Activated naive CD4-positive, alpha-beta T cell treated with Interleukin-2 at 50 U/mL for 16 hours (primary cell): ENCODE measurements at places on chromosomes 3 and 15.

- DNase-seq = no peak
These were observed 58.9 kb upstream of the DAZL start for GRCh38 chr3:16663854-16664712.

GRCh38 chr3:11482021-11482420 lies 161.7 kb downstream of the VGLL4 start:
- DNase-seq = no peak

GRCh38 chr15:86659724-86660411 lies 580.2 kb downstream of the AGBL1 start:
- no peak for DNase-seq

DNA sequence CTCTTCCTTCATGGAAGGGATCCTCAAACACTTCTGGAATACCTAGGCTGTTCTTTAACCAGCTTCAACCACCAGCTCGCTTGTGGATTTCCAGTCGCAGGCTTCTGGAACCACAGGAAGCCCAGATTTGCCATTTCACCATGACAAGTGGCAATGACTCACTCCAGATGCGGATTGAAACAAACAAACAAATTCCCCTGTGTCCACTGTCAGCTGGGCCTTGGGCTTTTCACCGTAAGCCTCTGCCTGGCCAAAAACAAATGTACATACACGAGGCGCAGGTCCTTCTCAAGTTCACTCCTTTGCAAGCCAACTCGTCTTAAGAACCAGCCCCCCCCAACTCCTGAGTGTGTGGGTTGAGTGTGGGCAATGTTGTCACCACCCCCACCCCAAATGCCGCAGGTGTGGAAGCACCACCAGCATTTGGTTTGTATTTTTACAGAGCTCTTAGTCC lies 8.8 kb downstream of the BCL6 start:
- DNase-seq = peak; percentile 18

- peak; percentile 67 for DNase-seq
These were observed 38.8 kb downstream of the TMEM40 start for GRCh38 chr3:12719984-12720898.

DNA sequence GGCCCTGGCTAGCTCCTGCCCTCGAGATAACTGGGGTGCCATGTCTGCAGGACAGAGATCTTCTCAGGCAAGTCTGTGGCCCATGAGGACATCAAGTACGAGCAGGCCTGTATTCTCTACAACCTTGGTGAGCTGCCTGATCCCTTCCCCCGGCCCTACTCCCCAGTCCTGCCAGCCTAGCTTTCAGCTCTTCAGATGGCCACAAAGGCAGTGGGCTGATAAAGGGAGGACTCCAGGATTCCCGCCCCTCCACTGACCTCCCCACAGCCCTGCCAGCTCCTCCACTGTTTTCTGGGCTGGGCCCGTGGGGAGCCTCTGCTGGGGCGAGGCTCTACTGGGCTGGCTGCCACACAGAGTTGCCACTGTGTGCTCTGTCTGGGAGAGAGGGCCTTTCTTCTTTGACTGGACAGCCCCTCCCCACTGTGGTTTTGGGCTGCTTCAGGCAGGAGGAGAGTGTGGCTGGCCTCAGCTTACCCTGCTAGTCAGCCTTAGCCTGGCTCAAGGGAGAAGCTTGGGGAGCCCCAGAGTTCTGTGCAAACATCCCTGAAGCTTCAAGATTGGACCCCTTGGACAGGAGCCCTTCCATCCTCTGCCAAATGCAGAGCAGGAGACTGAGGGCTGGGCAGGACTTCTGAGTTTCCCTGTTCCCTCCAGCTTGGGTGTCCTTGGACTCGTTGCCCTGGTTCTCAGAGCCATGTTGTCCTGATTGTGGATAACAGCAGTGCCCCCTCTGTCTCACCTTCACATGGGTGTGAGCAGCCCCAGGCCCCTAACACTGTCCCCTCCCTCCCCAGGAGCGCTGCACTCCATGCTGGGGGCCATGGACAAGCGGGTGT lies 24.4 kb downstream of the PTPN23 start:
- DNase-seq = no peak

DNA sequence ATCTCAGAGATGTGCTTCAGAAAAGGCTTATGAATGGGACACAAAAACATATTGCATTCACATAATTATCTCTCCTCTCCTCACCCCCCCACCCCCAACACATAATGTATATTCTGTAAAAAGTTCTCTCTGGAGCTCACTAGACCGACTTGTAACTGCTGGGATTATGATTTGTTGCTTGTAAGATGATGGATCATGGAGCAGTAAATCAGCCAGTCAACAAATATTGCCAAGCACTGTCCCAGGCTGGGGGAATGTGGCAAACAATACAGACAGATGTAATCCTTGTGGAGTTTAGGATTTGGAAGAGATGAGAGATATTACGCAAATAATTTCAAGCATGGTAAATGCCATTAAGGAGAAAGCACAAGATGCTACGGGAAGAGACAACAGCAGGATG lies 114.8 kb downstream of the PEX5L start:
- DNase-seq = no peak

DNA sequence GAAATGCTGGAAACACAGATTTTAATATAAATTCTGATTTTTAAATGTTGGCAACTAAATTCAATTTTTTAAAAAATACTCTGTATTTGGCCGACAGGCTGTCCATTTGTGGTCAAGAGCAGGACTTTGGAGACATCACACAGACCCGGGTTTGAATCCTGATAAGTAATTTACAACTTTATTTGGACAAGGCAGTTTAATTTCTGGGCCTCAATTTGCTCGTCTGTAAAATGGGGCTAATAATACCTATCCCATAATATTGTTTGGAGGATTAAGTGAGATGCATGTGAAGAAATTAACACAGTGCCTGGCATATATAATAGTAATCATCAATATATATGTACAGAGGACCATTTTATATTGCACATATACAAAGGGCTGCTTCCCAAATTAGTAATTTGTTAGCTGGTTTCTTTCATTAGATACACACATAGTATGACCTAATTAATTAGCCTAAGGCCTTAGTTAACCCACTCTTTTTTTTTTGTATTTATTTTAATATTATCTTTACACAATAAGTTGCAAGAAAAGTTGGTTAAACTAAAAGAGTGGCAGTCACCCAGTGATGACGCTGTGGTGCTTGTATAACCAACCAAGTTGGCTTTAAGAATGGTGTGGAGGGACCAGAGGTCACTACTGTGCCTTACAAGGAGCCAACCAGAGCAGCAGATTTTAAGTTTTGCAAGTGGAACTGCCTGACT lies 665 bp downstream of the PIGB start:
- no peak for DNase-seq

GRCh38 chr3:62225051-62225450 lies 148.3 kb downstream of the FEZF2 start:
- DNase-seq = no peak

GRCh38 chr3:58965865-58966264 lies 84.0 kb downstream of the CFAP20DC start:
- no peak for DNase-seq

GRCh38 chr15:37394402-37395099 lies 294.2 kb upstream of the MEIS2 start:
- no peak for DNase-seq

DNA sequence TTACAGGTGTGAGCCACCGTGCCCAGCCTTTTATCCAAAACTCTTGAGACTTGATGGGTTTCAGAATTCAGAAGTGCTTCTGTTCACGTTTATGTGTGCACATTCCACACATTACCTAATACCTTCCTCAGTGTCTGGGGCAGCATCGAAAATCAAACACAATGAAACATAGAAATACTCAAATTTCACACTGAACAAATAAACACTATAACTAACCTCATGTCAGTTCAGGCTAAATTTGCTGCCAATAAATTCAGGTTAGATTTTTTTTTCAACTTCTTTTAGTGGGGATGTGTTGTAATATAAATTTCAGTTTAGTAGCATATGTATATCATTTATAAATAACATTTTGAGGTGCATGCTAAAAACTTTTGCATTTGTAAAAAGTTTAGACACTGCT lies 2.8 kb downstream of the EIF2AK4 start:
- DNase-seq = no peak

DNA sequence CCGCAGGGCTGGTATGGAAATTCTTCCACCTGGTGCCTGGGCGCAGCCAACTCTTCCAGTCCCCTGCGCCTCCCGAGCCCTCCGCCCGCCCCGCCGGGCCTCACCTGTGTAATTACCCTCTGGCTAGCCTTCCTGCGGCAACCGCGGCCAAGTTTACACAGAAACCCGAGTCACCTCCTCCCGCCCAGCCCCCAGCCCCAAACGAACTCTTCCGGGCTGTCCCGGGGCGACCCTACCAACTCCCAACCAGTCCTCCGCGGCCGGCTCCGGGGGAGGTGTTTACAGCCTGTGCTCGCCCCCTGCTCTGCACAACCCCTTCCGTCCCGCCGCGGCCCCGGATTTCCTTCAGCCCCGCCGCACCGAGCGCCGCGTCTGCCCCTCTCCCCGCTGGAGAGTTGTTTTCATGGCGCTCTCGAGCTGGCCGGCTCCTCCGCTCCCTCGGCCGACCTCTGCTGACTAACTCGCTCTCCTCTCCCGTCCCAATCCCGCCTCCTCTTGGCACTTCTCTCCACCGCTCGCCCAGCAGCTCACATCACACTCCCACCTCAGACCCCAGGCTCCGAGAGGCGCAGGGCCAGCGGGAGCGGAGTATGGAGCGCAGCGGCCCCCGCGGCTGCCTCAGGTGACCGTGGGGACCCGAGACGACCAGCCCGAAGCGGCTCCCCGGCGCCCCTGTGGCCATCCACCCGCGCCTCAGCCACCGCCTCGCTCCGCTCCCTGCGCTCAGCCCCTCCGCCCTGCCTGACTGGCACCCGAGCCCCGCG lies 538 bp downstream of the ATOSA start:
- peak; percentile 63 for DNase-seq

DNA sequence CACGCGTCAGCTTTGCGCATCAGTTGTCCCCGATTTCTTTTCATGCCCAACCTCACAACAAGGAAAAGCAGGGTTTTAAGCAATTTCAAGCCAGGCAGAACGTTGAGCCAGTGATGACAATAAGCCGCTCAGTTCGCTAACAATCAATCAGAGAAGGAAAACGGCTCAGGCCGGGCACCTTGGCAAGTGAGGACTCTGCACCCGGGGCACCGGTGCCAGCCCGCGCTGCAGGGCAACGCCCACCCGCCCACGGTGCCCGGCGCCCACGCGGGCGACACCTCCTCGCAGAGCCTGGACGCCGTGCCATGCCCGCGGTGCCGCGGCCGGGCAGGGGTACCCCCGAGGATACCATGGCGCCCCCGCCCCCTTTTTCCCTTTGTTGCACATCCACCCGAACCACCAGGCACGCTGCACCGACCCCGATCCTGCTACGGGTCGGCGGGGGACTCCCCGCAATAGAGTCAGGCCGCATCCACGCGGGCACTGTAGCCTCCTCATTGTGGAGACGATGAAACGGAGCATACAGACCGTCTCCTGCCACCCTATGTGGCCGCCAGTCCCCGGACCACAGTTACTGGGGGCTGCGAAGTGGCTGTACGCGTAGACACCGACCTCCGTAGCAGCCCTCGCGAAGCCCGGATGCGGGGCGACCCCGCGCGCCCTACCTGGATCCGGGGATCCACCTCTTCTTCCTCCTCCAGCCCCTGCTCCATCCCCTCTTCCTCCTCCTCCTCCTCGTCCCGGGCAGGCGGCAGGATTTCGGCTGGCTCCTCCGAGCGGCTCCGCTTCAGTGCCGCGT lies 581 bp downstream of the SH3BP5 start:
- DNase-seq = peak; percentile 62

GRCh38 chr15:26697913-26698312 lies 75.0 kb downstream of the GABRB3 start:
- no peak for DNase-seq

DNA sequence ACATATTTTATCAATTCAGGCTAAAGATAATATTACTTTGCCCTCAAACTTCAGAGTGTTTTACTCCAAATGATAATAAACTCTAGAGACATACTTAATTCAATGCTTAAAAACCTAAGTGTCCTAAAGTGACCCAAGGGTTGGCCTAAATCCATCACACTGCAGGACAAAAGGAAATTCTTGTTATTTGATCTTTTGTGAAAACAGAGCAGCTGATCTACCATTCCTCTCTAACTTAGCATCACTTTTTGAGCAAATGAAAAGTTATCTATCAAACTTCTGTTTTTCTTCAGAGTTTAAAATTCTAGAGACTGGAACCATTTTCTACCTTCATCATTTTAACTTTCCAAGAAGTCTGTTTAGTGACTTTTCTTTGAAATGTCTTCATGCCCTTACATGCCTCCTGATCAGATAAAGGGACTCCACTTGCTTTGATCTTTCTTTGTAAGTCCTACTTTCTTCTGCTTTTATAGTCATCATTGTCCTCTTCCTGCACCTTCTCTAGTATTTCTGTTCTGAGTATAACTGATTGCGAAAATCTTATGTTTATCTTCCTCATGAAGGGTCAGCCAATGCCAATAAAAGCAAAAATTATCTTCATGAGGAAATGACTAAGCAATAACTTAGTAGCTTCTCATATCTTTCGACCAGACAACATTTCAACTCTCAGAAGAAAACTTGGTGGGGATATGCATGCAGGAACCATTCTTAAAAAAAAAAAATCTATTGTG lies 378.7 kb upstream of the TGFBR2 start:
- no peak for DNase-seq

- DNase-seq = no peak
These were observed 535.1 kb upstream of the NR2F2 start for GRCh38 chr15:95795386-95795785.

GRCh38 chr3:114274929-114275328 lies 18.9 kb upstream of the TIGIT start:
- no peak for DNase-seq

DNA sequence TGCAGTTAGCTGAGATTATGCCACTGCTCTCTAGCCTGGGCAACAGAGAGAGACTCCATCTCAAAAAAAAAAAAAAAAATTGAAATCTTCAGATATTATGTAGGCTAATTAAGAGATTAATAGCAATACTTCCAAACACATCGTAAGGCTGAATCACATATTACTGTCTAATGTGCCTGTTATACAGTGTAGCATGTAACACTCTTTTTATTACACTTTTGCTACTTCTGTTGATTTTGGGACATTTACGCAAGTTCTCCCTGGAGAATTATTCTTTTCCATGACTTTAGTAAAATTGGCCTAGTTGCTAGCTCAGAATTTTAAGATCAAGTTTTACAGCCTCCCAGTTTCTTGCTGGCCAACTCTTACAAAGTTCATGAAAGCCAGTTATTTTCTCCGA lies 605.2 kb downstream of the NAALADL2 start:
- no peak for DNase-seq

DNA sequence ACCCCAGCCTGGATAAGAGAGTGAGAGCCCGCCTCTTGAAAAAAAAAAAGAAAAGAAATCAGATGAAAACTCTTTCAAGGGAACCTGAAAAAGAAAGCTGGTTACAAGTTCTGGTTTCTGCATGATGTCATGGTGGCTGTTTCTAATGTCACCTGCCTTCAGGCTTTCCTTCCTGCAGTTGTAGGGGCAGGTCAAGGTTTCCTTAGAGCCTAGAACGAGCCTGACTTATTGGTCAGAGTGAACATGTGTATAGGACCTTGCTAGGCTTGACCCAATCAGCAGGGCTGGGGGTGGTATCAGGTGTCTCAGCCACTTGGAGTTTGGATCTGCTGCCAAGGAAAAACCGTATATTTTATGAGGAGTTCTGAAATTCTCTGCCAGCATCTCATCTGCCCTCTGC lies 3.8 kb downstream of the IVD start:
- no peak for DNase-seq

DNA sequence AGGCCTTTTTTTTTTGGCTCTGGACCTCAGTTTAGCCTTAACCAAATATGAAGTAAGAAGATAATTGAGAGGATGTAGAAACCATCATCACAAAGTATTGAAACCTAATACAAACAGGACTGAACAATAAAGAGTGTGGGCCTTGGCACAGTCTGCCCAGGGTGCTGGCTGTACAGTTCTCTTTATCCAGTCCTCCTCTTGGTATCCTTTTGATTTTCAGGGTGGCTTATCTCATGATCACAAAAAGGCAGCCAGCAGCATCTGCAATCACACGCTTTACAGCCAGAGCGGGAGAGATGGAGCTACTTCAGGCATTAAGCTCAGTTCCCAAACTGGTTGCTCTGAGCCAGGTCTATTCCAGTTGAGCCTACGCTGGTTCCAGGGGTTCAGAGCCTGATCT lies 239.7 kb downstream of the RPLP1 start:
- DNase-seq = no peak
